HTR-8/SVneo (cell line): ENCODE measurements at places on chromosomes 12 and 14.

DNA sequence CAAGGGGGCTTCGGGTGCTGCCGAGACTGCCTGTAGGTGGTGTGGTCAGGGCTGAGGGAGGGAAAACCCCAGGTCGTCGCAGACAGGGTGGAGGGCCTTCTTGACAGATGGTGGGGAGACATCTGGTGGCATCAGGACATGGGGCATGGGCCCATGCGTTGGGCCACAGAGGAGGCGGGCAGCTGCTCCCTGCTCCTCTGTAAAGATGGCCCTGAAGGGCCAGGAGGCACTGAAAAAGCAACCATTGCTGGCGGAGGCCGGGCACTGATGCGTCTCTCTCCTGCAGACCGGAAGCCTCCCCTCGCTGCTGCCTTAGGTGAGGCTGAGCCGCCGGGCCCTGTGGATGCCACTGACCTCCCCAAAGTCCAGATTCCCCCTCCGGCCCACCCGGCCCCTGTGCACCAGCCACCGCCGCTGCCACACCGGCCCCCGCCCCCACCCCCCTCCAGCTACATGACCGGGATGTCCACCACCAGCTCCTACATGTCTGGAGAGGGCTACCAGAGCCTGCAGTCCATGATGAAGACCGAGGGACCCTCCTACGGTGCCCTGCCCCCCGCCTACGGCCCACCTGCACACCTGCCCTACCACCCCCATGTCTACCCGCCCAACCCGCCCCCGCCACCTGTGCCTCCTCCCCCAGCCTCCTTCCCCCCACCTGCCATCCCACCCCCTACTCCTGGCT is 28.8 kb downstream of the CCNK start:
- no peak for DNase-seq

- DNase-seq: no peak
These were observed 4.4 kb upstream of the PDE6H start for GRCh38 chr12:14968478-14968877.

DNA sequence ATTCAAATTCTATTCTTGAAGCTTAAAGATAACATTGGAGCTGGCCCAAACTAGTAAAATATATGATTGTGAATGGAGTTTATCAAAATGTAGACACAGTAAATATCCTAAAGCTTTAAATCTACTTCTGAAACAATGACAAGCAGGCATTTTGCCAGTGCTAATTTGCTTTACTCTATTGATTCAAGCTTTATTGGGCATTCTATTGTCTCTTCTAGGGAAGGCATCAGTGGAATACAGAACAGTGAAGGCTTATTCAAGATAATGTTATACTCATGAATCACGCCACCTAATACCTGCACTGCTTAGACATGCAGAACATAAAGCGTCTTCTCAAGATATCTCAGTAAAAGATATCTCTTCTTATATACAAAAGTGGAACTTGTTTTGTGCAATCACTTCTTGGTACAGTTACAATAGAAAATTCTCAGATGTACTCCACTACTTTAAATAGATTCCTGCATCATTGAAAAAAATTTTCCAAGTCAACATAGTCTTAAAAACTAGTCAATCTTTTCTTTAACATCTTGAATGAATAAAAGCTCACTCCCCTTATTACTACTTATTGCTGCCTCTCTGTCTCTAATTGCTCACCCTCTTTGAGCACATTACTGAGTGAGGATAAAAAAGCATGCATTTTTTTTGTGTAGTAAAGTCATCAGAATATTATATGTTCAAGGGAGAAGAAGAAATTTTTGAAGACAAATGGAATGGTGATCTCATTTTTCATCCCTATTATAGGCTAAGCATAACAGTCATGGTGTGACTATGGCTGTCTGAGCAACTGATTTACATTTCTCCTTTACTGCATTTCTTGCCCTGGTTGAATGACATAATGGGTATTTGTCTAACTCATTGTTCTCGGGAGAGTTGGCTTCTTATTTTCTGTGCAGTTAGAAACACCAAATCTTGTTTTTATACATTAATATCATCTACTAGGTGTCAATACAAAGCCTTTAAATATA is 98.0 kb upstream of the E2F7 start:
- no peak for DNase-seq

DNA sequence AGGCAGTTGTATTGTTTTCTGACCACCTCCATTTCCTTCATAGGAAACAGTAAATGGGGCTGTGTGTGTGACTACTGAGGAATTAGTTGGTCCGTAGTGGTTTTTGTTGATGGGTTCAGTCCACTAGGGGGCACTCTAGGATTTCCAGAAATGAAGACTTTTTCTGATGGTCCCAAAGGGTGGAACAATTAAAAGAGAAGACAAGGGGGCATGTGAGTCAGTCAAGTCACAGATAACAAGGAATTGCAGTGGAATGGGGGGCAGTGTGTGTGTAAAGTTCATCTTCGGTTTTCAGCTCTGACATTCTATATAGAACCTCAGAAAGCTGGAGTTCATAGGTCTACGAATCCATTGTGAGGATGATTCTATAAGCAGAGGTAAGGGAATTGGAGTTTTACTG is 186.6 kb upstream of the OR4E1 start:
- DNase-seq: no peak

DNA sequence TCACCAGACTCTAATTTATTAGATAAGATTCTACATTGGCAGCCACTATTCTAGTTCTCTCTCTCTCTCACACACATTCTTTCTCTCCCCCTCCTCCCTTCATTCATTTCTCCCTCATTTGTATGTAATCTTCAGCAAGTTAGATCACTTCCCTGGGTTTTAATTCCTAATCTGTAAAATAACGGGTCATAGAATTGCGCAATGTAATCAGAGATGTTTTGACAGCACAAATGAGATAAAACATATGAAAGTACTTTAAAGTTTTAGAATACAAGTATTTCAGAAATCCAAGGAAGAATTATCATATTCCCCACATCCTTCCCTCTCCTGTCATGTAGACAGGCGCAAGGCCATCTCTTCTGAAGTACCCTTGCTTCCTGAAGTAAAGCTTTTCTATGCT is 21.7 kb downstream of the STYK1 start:
- no peak for DNase-seq

GRCh38 chr12:7042842-7043241 is 17.7 kb upstream of the C1S start:
- DNase-seq: peak; percentile 74

- no peak for DNase-seq
These were observed 19.2 kb downstream of the PPTC7 start for GRCh38 chr12:110563702-110564470.

DNA sequence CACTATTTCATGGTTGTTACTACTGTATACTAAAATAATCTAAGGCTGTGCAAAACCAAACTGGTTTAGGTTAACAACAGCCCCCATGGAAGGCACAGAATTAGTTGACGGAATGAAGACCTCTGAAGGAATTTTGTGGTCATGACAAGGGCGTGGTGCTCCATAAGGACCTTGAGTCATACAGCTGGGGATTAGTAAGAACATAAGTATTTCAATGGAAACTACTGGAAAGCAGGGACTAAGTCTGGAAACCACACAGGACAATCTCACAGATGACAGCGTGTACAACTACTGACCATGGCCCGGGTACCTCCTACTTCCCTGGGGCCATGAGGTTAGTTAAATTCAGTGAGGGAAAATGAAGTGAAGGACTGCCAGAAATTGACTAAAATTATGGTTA is 98.5 kb upstream of the PLEKHA5 start:
- DNase-seq: peak; percentile 76

DNA sequence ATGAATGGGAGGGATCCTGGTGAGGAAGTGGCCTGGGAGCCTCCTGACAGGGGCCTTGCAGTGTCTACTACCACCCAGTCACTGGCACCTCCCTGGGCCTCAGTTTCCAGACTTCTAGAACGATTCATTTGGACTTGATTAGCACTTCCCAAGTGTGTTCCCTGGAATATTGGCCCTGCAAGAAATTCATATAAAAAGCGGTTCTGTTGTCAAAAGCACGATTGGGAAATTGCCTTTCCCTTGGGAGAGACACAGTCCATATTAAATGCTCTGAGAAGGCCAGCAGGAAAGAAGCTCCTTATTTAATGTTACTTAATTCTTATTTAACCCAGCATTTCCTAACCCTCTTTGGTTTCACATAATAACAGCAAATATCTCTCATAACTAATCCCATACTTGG is 61.9 kb downstream of the DRAM1 start:
- no peak for DNase-seq

- no peak for DNase-seq
These were observed 14.4 kb upstream of the OR6C65 start for GRCh38 chr12:55385891-55386290.

GRCh38 chr14:96049932-96050331 is 10.8 kb downstream of the C14orf132 start:
- DNase-seq: no peak

- peak; percentile 81 for DNase-seq
These were observed 93.5 kb downstream of the LRRC74A start for GRCh38 chr14:76919431-76920330.

- DNase-seq: no peak
These were observed 27.2 kb downstream of the HIGD1C start for GRCh38 chr12:50979369-50980052.

DNA sequence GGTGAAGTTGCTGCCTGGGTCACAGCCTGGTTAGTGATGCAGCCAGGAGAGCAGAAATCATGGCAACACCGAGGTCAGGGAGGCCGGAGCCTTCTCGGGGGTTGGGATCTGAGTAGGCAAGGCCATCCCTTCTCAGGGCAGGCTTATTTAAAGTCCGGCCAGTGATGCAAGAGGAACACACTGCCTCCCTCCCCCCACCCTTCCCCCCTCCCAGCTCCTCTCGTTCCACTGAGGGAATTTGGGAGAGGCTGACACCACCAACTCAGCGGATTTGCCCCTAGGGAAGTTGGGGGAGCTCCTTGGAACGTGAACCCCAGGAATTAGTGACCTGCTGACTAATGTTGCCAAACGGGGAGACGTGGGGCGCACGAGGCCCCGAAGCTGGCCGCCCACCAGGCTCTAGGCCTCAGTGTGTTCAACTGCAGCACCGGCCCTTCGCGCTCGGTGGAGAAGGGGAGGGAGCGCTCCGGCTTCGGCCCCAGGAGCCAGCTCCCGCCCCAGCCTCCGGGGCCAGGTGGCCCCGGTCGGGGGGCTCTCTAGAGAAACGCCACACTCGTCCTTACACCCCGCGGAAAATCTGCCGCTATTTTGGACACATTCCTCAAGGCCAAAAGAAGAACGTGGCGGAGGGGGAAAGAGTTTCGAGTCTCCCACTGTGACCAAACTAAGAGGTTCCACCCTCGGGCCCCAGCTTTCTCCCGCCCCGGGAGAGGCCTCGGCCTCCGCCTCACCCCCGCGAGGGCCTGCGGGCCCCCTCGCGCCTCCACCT is 1.6 kb downstream of the CTDSP2 start:
- peak; percentile 58 for DNase-seq

- no peak for DNase-seq
These were observed 123.8 kb downstream of the NPAS3 start for GRCh38 chr14:33062476-33062875.

- no peak for DNase-seq
These were observed 127.2 kb upstream of the GZMB start for GRCh38 chr14:24761141-24761540.

- DNase-seq: no peak
These were observed 54.3 kb upstream of the TMX1 start for GRCh38 chr14:51185754-51186153.

- no peak for DNase-seq
These were observed 8.6 kb downstream of the TUNAR start for GRCh38 chr14:95885278-95885677.

GRCh38 chr12:52018433-52019112 is 11.8 kb downstream of the TAMALIN start:
- no peak for DNase-seq

- no peak for DNase-seq
These were observed 12.8 kb downstream of the MTHFD1 start for GRCh38 chr14:64400829-64401459.

DNA sequence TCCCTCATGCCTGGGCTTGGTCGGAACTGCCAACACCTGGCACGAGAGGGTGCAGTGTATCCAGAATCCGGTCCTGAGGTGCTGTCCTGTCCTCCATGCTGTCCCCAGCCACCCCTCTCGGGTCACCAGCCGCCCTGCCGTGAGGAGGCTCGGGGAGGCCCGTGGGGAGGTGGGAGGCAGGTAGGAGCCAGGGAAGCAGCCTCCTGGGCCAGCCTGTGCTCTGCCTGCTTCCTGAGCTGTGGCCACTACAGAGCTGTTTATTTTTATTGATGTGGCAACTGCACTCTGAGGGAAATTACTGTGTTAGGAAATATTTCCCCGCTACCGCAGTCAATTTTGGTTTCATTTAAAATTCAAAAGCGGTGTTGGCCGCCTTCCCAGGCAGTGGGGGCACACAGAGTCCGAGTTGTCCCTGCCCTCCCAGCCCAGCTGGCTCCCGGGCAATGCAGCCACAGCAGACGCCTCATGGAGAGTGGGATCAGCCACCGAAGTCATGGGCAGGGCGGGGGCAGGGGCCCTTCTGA is 18.3 kb downstream of the NOC4L start:
- DNase-seq: no peak

DNA sequence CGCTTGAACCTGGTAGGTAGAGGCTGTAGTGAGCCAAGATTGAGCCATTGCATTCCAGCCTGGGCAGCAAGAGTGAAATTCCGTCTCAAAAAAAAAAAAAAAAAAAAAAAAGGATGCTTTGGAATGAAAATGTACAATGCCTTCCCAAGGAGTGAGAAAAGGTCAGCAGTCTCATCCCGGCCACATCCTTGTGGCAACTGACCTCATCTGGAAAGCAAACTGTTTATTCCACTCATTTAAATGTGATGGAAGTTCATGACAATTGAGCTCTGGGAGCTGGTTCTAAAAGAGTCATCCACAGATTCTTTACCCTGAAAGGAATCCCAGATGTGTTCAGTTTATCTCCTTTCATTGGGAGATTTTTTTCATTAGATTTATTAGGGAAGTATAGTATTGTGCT is 19.4 kb upstream of the LIMA1 start:
- DNase-seq: no peak

DNA sequence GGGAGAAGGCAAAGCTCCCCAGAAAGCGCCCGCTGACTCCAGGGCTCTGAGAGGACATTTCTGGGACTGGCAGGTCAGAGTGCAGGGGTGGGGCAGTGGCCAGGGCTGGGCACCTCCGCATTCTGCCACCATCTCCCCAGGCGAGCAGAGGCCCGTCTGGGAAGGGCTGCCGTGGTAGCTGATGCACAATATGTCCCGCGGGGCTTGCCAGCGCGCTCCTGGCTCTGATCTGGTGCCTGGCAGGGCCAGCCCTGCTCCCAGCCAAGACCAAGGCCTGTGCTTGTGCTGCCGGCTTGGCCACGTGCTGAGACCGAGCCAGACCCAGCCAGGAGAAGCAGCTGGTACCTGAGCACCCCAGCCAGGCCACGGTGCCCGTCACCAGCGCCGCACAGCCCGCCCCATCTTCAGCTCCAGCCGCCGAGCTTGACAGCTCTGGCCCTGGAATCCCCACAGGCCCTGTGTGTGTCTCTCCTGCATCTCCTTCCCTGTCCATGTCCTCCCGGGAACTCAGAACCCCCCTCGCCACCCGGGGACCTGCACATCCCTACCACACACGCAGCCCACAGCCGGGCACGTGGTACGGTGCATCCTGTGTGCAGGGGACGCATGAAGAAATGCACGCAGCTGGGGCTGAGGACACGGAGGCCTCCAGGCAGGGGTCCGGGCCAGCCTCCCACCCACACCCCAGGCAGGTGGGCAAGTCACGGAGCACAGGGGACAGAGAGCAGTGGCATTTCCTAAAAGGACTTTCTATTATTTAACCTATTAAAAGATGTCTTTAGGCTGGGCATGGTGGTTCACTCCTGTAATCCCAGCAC is 68.6 kb upstream of the C14orf180 start:
- no peak for DNase-seq
